NCI-H187 treated with DMSO at 0.1 percent for 48 hours (cell line): ENCODE measurements at places on chromosomes 6 and 20.

- no peak for DNase-seq
Measured at GRCh38 chr6:129370268-129370916, 339.6 kb downstream of the ARHGAP18 start.

DNA sequence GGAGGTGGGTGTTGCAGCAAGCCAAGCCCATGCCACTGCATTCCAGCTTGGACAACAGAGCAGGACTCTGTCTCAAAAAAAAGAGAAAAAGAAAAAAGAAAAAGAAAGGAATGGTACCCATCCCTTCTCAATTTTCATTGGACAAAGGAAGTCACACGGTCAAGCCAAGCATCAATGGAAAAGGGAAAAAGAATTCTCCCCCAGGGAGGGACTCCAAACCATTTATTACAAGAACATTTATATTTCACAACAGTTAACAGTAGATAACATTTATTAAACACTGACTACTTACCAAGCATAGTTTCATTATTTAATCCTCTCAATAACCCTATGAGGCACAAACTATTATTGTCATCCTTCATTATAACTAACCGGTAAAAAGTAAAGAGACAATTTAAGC lies 6.6 kb upstream of the KIF13A start:
- DNase-seq: no peak

GRCh38 chr6:87391334-87391733 lies 16.4 kb upstream of the CFAP206 start:
- DNase-seq: no peak

DNA sequence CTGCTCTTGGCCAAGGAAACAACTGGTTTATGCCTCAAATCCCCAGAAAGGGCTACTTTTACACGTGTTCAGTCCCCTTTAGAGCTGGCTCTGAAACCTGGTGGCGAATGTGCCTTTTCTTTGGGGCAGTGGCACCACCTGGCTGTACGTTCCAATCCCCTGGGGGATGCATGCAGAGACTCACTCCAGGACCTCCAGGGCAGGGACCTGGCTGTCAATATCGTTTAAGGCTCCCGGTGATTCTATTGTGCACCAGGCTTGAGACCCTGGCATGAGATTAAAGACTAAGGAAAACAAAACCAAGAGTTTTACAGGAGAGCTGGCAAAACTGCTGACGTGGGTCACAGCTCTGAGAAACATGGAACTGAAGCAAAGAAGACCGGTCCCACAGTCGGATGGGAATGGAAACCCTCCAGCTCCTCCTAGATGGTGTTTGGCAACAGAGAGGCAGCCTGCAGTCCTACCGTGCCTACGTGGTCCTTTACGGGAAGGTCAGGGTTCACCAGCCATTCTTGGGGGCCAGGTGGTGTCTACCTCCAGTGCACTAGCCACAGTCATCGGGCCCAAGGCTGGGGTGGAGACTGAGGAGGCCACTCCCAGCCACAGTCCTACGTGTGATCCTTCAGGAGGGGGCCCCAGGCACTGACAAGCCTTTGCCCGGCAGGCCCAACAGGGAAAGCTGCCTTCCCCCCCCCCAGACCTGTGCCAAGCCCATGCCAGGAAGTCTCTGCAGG lies 203.3 kb upstream of the CST7 start:
- DNase-seq: no peak

GRCh38 chr20:56143759-56144158 lies 104.8 kb upstream of the MC3R start:
- DNase-seq: no peak

DNA sequence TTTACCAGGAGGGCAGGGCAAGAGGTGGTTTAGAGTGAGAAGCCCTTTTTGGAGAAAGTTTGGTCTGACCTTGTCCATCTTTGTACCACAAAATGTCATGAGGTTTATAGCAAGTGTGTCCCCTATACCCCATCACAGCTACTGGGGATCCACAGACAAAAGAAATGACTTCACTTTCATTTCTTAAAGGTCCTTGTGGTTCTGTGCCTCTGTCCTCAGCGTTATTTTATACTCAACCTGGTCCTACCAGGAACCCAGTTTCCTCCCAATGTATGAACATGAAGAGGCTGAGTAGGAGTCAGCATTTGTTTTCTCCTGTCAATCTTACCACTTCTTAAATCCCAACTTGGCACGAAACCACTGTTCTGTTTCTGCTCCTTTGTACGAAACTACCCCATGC lies 157.6 kb downstream of the NFATC2 start:
- DNase-seq: no peak

DNA sequence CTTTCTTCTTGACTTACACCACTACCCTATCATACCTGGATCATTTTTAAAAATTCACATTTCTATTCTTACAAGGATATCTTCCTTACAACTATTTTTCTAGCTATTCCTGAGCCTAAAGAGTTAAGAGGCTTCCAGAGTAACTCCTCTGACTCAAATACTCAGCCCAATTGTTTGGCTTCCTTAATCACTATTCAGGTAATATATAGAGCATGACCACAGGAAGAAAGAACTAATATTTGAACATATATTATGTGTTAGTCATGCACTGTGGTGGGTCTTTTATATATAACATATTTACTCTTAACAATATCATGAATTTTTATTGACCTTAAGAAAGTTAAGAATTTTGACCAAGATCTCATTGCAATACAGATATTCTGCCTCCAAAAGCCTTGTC lies 42.0 kb upstream of the ID4 start:
- no peak for DNase-seq

GRCh38 chr20:22861231-22861980 lies 173.7 kb upstream of the SSTR4 start:
- DNase-seq: no peak

- no peak for DNase-seq
Measured at GRCh38 chr6:137175157-137175867, 1.9 kb upstream of the IL22RA2 start.
